Hindlimb muscle (tissue), 1 donor: ENCODE measurements at places on chromosomes 1 and 21.

GRCh38 chr21:14572204-14572780 is 26.2 kb upstream of the SAMSN1 start:
- DNase-seq: no peak

GRCh38 chr1:57591842-57592241 is 168.0 kb upstream of the DAB1 start:
- no peak for DNase-seq

DNA sequence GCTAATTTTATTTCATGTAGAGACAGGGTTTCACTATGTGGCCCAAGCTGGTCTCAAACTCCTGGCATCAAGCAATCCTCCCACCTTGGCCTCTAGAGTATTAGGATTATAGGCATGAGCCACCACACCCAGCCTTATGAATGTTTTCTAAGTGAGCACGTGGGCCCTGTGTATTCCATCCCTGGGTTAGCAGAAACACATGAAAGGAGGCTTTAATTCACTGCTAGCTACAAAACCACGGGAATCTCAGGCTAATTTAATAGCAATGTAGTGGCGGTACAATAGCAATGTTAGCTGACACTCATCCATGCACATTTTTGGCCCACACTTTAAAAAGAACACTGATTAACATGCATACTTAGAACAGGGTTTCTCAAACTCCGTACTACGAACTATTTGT is 32.0 kb downstream of the VTCN1 start:
- no peak for DNase-seq

- no peak for DNase-seq
Observed at GRCh38 chr1:4422504-4423289, 231.7 kb upstream of the AJAP1 start.

DNA sequence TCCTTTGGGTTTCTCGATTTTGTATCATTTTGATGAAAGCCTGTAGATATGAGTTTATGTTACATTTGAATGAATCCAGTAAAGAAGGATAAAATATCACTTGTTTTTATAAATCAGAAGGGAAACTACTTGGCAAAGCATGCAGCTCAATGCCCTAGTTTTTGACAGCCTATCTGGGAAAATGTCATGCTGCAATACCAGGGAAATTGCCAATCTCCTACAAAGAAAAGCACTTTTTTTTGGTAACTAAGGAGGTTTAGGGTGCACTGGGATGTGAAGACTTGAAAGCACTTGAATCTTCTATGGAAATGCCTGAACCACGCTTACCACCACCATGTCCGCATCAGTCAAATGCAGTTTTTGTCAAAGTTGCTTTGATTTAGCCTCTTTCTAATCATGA is 446.9 kb upstream of the LRRC7 start:
- DNase-seq: no peak

GRCh38 chr1:177915641-177916040 is 54.2 kb downstream of the SEC16B start:
- DNase-seq: no peak

DNA sequence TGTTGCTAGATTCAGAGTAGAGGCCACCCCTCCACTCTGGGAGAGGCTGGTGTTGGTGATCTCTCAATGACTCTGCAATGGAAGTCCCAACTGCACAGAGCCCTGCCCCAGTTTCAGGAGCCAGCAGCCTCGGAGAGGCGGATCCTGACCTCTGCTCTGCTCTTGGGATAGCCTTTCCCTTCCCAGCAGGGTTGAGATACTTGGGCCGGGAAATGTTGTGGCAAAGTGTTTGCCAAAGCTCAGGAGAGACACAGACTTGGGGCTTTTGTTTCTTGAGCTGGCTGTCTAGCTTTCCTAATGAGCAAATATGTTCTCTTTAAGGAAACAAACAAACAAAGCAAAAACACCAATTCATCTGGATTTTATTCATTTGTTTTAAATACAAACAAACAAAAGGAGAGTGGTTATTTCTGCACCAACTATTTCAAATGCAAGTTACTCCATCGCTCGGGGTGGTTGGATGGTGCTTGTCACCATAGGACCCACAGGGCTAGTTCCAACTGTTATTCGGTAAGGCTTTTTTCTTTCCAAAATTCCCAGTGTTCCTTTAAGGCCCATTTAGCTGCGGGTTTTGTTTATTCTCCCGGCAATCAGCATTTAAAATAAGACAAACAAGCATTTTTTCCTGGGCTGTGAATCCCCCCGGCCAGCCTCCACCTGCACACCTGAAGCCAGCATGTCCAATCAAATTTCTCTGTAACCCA is 193.9 kb upstream of the LMO4 start:
- no peak for DNase-seq
